ENCODE measurements at places on chromosomes 7 and 10.

DNA sequence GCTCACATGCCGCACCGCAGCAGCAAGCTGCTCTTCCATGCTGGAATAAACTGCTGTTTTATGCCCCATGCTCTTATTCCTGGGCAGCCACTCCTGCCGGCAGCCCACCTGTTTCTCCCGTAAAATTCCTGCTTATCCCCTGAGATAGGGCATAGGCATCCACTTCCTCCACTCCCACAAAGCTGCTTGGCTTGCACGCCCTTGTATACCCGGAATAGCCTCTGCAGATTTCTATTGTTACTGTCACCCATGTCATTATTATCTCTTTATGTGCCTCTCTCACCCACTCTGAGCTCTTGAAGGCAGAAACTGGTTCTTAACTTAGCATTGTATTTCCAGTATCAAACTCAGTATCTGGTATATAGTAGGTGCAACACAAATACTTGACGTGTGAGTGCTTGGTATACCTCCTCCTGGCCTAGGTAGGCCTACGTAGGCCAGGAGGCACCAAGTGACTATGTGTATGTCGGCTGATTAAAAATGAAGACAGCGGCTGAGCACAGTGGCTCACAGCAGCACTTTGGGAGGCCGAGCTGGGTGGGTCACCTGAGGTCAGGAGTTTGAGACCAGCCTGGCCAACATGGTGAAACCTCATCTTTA is 193.4 kb downstream of the CCDC3 start:
- DNase-seq: no peak

DNA sequence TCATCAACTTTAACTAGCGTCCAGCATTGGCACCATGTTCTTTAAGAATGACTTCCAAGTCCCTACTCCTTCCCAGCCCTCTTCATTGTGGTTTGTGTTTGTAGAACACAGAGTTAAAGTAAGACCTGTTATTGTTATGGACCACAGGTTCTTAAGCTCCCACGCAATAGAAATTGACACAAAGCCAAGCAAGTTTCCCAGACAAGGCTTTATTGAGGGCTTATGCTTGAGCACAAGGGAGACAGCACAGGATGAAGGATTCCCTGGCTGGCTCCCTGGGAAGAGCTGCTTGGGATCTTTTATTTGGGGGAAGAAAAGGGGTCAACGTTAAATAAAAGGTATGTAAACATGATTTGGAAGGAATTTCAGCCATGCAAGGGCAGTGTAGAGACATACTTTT is 44.3 kb upstream of the PRKCQ start:
- DNase-seq: no peak

GRCh38 chr7:134154581-134155130 is 27.5 kb downstream of the LRGUK start:
- DNase-seq: no peak

GRCh38 chr7:106986450-106986977 is 58.0 kb upstream of the PRKAR2B start:
- DNase-seq: no peak

- DNase-seq: no peak
Measured at GRCh38 chr7:71691538-71691937, 559.6 kb downstream of the GALNT17 start.

DNA sequence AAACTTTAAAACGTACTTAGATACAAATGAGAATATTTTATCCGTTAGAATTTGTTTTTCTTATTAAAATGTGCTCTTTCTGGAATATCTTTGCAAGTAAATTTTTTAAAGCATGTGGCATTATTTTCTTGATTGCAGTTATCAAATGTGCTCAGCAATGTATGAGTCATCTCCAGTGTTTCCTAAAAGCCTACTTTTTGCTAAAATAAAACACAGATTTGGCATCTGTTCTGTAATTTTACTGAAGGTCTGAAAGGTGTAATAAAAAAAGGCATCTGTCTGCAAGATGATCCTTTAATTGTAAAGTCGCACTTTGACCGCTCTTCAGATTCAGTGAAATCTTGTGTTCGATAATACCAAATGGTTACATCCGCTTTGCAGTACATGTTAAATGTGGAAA is 3.4 kb downstream of the GNAT3 start:
- DNase-seq: no peak

DNA sequence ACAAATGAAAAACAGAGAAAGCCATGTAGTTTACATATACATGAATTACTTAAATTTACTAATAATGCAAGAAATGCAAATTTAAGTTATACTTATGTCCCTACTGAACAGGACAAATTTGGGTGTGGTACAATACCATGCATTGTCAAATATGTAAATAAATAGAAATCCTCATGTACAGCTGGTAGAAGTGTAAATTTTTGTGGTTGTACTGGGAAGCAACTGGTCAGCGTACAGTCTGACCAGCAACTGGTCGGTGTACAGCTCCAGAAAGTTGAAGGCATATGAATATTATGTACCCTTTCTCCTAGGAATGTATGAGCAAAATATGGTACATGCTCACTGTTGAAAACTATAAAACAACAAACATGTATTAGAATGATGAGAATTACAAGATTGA is 93.9 kb upstream of the TMEM106B start:
- DNase-seq: no peak

DNA sequence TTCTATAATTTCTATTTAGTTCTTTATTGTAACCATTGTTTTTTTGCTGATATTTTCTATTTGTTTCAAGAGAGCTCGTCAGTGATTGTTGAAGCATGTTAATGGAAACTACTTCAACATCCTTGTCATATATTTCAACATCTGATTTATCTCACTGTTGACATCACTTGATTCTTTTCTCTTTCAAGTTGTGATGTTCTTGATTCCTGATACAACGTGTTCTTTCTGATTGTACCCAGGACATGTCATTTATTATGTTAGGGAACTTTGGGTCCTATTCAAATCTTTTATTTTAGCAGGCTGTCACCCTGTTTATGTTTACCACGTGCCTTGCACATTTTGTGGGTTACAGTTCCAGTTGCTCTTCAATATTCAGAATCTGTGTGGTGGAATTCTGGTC is 79.8 kb upstream of the RSU1 start:
- no peak for DNase-seq

DNA sequence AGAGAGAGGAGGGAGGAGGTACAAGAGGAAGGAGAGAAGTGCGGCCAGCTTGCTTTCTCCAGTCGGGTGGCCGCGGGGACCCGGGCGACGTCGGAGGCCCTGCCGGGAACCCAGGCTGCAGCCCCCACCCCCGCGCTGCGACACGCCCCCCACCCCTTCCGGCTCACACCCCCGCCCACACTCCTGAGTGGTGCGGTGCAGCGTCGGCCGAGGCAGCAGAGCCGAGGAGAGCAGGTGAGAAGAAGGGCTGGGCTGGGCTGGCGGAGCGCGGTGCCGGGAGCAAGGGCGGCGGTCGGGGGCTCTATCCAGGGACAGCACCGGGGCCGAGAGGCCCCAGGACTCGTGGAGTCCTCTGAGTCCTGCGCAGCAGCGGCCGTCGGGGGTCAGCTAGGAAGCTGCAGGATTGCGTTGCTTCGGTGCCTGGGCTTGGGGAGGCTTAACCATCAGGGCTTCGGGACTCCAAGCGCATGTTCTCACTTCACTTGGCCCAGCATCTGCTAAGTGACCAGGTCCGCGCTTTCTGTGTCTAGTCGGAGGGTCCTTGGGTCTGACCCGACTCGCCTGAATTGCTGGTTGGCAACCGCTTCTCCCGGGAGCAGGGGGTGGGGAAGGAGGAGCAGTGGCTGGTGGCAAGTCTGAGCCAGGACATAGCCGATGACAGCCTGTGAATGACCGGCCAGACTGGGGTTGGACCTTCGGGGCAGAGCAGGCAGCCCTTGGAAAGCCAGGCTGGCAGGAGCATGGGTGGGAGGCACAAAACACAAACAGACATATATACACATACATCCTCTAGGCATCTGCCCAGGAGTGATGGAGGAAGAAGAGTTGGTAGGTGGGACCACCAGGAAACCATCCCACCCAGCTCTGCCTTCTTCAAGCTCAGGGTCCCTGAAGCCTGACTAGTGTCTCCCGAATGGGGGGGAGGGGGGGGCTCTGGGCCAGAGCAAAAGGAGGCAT is 683 bp downstream of the CHAT start:
- DNase-seq: no peak

- no peak for DNase-seq
Measured at GRCh38 chr7:155344270-155344617, 46.6 kb downstream of the INSIG1 start.

GRCh38 chr7:72334698-72335097 is 77.4 kb downstream of the CALN1 start:
- no peak for DNase-seq

- no peak for DNase-seq
Measured at GRCh38 chr7:106038916-106039315, 73.2 kb downstream of the SYPL1 start.

DNA sequence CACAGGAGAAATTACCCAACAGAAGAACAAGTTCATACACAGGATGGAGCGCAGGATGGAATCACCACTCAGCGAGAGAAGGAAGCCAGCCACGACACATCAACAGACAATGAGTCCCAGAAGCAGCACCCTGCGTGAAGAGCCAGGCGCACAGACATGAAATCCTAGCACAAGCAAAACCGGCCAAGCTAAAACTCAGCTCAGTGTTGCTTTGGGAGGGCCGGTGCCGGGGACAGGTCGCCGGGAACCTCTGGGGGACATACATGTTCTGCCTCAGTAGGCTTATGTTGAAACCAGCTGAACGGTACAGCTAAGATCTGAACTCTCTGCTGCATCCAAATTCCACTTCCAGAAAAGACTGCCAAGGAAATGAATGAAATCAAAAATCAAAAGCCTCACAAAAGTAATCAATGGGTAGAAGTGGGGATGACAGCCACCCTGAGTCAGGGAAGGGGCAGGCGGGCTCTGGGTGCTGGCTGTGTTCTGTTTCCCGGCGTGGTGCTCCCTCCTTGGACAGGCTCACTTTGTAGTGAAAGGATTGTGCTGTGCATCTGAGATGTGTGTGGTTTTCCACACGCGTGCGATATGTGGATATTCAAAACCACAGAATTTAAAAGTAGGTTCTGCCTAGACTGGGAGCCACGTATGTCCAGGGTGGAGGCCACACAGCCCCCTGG is 114.7 kb downstream of the PDGFA start:
- no peak for DNase-seq

DNA sequence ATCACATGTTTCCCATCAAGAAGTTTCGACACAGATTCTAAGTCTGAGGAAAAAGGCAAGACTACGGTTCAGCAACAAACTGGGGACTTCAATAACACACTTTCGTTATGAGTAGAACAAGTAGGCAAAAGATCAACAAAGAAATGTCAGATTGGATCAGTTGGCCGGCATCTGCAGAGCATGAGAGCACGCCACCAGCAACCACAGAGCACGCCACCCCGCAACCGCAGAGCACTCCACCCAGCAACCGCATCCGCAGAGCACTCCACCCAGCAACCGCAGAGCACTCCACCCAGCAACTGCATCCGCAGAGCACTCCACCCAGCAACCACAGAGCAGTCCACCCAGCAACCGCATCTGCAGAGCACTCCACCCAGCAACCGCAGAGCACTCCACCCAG is 89.7 kb upstream of the FAM20C start:
- no peak for DNase-seq

DNA sequence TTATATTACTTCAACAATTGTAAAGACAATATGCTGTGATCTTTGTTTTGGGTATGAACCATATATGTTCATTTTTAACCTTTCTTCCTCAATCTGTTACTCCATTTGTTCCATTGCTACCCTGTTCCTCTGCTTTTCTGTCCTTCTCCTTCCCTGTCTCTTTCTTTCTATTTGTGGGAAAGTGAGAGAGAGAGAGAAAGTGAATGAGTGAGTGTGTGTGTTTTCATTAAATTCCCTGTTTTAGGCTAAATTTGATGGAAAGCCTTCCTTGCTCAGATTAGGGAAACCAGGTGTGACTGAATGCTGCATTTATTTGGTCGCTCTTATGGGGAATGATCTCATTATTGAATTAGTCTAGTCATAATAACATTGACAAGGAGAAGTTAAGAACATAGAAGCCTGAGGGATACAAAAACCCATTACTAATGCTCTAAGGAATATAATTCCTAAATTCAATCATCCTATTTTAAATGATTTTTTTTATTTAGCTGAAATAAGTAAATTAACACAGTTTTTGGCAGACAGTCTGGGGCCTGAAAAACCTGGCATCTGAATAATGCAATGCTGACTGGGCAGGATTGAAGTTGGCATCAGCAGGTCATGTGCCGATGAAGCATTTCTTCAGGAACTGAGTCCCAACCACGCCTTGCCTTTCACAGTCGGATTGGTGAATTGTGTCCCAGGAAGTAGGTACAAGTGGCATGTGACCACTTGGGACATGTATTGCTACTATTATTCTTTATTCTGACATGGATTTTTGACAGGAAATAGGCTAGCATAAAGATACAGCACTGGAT is 117.6 kb upstream of the LRGUK start:
- DNase-seq: no peak

- DNase-seq: no peak
Measured at GRCh38 chr10:451856-452255, 237.6 kb downstream of the DIP2C start.

DNA sequence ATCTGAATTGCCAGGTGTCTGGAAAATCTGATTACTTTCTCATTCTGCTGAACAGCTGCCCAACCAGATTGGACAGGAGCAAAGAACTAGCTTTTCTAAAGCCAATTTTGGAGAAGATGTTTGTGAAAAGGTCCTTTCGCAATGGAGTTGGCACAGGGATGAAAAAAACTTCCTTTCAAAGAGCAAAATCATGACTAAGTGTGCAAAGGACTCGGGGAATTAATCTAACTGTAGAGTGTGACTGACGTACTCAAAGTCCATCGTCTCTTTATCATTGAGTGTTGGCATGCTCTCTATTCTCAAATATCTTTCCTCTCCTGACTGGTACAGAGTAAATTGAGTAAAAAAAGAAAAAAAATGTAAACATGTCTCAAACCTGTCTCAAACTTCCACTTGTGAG is 3.3 kb downstream of the NPS start:
- no peak for DNase-seq

DNA sequence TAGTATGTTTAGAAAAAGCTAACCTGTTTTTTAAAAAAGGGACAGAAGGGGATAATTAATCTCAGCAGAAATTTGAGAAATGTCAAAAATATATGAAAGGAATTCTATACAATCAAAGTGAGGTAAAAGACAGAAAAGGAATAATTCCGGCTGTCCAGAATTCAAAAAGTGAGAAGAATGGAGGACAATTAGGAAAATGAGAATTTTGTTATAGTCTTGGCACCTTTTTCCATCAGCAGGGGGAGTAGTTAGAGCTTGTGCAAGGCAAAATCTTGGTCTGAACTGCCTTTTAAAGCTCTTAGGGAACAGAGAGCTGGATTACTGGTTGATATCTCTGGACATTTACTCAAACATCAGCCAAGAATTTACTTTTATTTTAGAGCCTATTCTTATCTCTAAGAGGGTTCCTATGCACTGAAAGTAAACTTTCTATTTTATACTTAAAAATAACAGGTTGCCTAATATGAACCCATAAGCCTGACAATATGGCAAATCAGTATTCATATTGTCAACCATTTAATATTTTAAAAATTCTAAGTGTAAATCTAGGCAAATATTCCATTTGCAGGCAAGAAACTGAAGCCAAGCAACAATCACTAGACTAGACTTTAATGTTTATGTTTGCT is 185.6 kb downstream of the ANK3 start:
- DNase-seq: no peak

- no peak for DNase-seq
Measured at GRCh38 chr10:78964274-78964951, 104.4 kb upstream of the ZMIZ1 start.

GRCh38 chr10:80528185-80528700 is 9.5 kb upstream of the SH2D4B start:
- no peak for DNase-seq
